ENCODE measurements at places on chromosomes 3 and 15.

GRCh38 chr15:68463996-68464395, 32.0 kb upstream of the ITGA11 start:
- no peak for DNase-seq

DNA sequence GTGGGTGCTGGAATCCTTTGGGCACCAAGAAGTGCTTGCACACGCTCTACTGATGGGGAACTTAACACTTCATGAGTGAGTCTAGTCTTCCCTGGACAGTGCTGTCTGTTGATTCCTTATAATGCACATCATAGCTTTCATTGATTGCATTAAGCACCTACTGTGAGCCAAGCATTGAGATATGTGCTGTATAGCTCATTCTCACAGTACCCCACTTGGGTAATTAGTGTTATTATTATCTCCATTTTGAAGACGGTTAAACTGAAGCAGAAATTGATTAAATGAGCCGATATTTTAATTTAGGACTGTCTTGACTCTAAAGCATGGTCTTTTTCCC, 504 bp upstream of the PDHB start:
- no peak for DNase-seq

GRCh38 chr15:51160484-51160883, 65.8 kb upstream of the TNFAIP8L3 start:
- no peak for DNase-seq

- DNase-seq = no peak
These were observed 21.3 kb downstream of the HOMER2 start for GRCh38 chr15:82931221-82931620.
